ENCODE measurements at places on chromosomes 1 and 21.

DNA sequence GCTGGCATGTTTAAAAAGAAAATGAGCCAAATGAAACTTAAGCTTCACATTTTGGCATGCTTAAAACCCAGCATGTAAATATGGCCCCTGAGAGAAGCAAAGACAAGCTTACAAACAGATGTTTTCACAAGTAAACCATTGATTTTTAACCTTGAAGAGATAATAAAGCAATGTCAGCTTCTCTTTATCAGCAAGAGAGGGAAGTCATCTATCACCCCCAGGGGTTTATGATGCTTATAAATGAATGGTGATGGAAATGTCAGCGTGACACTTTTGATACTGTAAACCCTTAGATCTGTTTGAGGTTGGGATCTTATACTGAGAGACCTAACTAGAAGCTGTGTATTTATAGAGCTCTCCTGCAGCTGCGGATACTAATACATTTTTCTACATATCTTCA, 471.3 kb downstream of the PLA2G4A start:
- no peak for DNase-seq

DNA sequence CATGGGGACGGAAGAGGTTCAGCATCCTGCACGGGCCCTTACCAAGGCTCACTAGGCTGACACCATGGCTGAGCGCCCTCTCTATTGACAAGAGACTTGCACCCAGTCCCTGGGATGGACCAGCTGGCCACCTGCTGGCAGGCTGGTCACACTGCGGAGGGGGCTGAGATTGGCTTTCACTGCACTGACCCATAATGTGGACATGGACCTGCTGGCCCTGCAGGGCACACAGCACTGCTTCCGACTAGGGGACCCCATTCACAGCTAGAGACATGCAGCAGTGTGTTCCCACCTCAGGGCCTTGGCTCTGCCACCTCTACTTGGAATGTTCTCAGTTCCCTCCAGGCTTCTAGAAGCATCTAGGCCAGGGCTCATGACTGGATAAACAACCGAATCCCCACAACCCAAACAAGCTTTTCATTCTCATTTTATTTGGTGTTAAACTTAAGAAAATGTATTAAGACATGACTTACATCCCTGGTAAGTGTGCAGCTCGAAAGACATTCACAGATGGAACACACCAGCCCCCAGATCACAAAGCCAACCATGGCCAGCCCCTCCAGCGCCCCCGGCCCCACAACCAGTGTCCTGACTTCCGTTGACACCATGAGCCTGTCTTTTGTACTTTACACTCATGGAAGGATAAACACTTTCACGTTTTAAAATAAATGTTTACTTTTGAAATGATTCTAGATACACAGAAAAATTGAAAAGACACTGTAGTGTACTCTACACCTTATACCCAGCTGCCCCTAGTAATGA, 9.3 kb upstream of the SRARP start:
- peak; percentile 54 for DNase-seq

GRCh38 chr21:41894922-41895557, 15.9 kb upstream of the PRDM15 start:
- DNase-seq: no peak

GRCh38 chr1:186574926-186575325, 105.3 kb downstream of the PTGS2 start:
- no peak for DNase-seq

GRCh38 chr1:100616121-100616621, 78.2 kb downstream of the GPR88 start:
- no peak for DNase-seq
